ENCODE measurements at places on chromosomes 2 and 18. TPM values are rescaled to one million over a fixed set of nuclear protein-coding genes. Genes with fewer than 3 reads are reported as not detected.

The UGT1A9 gene
- total RNA-seq: 5.2 TPM

The SNTG2 gene
- total RNA-seq: 1.2 TPM

The CCDC68 gene
- total RNA-seq: 61.1 TPM

The RAB27B gene
- 16.0 TPM for total RNA-seq

DNA sequence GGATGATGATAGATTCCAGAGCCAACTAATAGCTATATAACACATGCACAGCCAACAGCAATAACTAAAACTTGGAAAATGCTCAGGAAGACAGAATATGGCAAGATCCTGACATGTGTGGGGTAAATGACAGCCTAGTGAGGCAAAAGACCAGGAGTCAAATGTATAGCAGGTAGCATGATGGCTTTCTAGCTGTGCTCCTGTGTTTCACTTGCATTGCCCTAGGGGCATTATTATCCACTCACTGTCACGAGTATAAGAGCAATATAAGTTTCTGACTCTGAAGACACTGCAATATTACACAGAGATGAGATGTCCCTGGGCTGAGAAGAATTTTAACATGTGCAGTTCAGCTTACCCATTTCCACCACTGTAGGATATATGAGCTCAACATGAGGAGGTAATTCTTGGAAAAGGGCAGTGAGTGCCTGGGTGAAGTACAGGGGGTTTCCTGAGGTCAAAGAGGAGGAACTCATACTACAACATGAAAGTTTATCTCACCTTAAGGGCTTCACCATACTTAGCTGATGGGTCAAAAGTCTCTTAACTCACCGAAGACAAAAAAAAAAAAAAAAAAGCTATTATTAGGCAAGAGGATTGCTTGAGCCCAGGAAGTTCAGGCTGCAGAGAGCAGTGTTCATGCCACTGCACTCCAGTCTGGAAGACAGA is 1385.6 kb upstream of the SLC39A10 start:
- DNase-seq: no peak

GRCh38 chr18:79245517-79246001 is 150.2 kb upstream of the NFATC1 start:
- DNase-seq: no peak

DNA sequence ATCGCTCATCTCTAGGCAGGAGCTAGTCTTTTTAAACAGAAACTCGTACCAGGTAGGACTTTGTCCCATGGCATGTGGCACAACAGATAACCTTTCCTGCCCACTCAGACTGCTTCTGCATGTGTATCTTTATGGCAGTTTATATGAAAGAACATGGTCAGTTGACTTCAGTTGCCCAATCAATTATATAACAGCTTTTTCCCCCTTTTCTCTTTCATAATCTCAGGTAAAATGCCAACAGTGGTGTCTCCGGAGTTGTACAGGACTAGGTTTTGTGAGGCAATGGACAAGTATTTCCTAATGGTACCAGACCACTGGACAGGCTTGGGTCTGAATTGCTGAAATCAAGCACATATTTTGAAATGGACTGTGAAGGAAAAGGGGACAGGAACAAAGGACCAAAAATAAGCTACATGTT is 51.6 kb upstream of the PTH2R start:
- DNase-seq: no peak

DNA sequence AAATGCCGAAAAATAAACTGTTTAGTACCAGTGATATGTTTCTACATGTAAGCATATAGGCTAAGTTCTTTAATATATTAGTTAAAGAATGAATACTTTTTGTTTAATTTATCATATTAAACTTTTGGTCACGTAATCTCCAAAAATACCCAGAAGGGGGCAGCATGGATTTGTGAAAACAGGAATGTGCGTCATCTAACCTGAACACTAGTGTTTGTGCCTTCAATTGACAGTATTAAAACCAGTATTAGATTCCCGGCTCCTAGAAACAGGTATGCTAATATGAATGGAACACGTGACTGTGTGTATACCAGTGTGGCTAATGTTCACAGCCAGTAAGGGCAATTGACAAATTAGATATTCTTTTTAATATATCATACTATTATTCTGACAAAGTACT is 51.8 kb downstream of the WDR7 start:
- no peak for DNase-seq

DNA sequence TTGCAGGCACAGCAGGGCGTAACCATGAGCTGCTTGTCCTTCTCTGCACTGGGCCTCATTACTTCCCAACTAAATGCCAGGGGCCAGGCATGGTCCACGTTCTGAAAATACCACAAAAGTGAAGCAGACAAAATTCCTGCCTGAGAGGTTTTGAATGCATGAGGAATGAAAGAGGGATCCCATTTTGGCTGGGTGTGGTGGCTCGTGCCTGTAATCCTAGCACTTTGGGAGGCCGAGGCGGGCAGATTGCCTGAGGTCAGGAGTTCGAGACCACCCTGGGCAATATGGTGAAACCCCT is 139.5 kb downstream of the MBP start:
- no peak for DNase-seq

DNA sequence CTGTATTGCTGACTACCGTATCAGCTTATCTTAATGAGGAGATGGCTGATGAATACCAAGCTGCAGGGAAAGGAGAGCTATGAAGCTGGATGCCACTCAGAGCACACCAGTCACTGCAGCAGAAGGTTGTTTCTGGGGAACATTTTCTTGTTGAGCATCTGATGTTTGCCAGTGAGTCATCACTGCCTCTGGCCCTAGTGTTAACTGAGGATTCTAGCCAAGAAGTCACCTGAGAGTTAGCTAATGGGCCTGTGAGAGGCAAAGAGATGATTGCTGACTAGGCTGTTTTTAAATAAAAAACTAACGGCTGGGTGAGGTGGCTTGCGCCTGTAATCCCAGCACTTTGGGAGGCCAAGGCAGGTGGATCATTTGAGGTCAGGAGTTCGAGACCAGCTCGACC is 37.9 kb downstream of the CCDC150 start:
- DNase-seq: no peak

DNA sequence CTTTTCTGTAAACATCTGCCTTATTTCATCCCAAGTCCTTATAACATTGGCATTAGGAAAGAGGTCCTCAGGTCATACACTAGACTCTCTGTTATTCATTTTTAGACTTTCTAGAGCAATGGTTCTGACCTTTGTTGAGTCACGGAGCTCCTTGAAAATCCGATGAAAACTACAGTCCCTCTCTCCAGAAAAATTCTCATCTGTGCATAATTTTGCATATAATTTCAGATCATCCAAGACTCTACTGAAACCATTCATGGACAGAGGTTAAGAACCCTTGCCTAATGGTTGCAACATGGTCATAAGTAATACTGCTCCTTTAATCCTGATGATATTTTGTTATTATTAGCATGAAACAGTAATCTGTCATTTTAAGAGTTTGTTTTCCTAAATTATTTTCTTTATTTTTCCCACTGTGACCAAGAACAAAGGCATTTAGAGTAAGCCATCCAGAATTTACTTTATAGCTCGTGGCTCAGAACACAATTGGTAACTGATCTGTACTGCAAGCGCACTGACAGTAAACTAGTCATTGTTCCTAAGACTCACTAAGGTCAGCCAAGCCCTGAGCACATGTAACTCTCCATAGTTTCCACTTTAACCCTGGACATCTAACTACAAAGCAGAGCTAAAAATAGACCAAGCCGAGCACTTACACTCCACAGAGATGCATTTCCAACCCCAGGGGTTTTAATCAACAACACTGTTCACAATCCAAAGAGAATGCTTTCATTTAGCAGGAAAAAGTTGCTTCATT is 8.4 kb downstream of the MYOM1 start:
- DNase-seq: no peak

DNA sequence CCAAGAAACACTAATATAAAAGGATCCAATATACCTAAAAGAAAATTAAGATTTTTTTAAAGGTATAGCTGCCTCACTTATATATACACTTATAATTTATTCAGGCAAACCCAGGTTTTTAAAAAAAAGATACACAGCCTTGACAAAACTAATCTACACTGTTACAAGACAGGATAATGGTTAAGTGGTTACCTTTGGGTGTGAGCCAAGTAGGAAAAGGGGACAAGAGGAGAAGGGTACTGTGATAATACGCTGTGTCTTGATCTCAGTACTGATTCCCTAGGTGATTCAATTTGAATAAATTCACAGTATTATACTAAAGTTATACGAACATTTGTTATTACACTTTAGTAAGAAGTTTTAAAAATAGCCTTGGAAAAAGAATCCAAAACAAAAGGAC is 30.6 kb downstream of the KLHL41 start:
- no peak for DNase-seq

GRCh38 chr18:31617031-31617717 is 25.5 kb downstream of the TTR start:
- DNase-seq: no peak

DNA sequence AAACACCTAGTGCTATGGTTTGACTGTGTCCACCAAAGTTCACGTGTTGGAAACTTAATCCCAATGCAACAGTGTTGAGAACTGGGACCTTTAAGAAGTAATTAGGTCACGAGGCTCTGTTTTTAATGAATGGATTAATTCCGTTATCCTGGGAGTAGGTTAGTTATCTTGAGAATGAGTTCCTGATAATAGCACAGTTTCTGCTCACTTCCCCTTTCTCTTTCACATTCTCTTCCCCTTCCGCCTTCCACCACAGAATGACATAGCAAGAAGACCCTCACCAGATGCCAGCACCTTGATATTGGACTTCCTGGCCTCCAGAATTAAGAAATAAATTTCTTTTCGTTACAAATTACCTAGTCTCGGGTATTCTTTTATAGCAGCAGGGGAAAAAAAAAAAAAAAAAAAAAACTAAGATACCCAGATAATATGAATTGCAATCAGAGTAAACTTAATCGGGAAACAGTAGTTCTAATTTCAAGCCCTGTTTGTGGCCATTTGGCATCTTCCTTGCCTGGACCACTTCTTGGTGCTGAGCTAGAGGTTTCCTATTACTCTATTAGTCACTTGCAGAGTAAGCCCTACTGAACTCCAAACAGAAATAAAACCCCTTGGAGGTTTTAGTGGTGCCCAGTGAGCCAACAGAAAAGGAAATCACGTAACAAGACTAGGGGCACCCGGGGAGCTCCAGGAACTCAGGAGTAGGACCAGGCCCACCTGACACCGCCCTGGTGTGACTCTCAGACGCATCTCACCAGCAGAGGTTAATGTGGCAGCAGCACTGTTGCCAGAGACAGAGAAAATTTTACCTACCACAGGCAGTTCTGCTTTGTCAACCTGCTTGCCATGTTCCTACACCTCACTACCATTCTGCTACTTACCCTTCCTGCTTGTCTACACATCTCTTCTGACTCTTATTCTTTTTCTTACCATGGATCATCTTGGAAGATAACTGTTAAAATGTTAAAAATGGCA is 147.6 kb upstream of the CAB39 start:
- DNase-seq: no peak

- DNase-seq: no peak
These were observed 39.8 kb downstream of the NUP35 start for GRCh38 chr2:183163821-183164649.

DNA sequence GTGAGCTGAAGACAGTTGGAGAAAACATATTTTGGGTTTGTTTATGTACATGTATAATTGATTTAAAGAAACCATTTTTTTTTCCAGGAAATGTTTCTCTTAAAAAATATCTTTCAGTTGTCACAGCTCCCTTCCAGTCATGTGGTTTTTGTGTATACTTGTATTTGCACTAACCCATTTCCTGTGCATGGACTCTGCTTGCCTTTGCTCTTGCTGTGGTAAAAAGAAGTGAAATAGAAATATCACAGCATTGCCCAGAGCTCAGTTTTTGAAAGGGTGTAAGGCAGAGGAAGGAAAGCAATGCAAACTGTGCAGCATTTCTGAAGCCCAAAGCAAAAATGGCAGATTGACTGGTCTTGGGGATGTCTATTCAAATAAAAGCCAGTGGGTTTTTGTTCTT is 10.4 kb upstream of the DOCK10 start:
- DNase-seq: no peak

DNA sequence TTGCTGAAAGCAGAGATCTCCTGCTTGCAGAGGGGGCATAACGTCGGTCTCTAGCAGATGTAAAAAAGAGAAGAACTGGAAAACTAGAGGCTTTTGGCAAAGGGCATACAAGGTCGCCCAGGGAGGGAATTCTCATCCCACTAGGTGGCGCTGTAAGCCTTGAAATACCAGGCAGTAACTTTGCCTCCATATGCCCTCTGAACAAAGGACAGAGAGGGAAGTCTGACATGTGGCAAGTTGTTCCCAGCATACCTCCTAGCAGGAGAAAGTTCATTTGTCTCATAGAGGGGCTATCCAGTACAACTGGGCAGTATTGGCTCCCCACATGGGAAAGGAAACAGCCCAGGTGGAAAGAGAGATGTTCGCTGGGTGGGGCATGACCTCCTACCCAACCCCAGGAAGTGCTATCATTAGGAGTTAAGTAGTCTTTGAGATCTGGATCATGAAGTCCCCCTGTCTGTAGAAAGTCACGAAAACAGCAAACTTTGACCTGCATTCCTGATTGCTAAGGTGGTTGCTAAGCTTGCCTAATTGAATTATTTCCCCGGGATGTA is 39.9 kb downstream of the STK17B start:
- DNase-seq: no peak

GRCh38 chr2:237732790-237733381 is 65.7 kb upstream of the RBM44 start:
- DNase-seq: no peak

GRCh38 chr2:169362894-169363559 is 693 bp upstream of the LRP2 start:
- DNase-seq: no peak

DNA sequence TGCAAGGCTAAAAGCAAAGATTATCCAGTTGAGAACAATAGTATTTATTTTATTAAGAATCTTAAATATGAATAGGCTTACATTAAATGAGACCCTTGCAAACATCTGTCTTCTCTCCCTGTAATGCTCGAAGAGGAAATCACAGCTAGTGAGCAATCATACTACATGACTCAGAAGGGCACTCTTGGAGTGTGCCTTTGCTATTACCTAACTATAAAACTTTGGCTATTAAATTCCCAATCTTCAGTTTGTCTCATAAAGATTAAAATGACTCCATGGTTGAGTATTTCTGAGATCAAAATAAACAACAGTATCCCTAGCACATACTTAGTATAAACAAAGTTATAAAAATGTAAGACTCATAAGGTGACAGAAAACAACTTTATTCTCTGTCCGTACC is 296.9 kb downstream of the KCNJ3 start:
- DNase-seq: no peak

GRCh38 chr2:69680001-69680675 is 36.6 kb upstream of the AAK1 start:
- no peak for DNase-seq

- DNase-seq: no peak
These were observed 117.0 kb downstream of the GRB14 start for GRCh38 chr2:164504253-164504652.

GRCh38 chr2:223747392-223748042 is 89.9 kb downstream of the AP1S3 start:
- DNase-seq: no peak

GRCh38 chr18:36471393-36471792 is 173.9 kb downstream of the FHOD3 start:
- no peak for DNase-seq
